Putamen (tissue), 1 donor: ENCODE measurements at places on chromosomes 13 and 19.

DNA sequence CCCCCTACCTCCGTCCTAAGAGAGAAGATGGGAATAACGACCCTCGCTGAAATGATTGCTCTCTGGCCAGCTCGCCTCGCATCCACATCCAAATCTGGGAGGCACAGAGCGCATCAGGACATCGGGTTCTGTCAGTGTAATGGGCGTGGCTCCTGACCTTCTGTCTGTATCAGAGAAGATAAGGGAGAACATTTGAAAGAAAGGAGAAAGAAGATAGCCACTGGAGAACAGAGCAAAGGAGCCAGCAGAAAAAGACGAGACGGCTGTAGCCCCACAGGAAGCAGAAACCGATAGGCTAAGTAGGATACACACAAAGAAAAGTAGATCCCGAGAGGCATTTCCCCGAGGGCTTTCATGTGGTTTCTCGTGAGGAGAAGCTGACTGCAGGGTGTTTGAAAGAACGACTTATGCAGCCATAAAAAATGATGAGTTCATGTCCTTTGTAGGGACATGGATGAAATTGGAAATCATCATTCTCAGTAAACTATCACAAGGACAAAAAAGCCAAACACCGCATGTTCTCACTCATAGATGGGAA lies 14.0 kb upstream of the GJB2 start:
- DNase-seq: no peak

GRCh38 chr13:50873467-50873866 lies 30.0 kb upstream of the DLEU7 start:
- DNase-seq: no peak

DNA sequence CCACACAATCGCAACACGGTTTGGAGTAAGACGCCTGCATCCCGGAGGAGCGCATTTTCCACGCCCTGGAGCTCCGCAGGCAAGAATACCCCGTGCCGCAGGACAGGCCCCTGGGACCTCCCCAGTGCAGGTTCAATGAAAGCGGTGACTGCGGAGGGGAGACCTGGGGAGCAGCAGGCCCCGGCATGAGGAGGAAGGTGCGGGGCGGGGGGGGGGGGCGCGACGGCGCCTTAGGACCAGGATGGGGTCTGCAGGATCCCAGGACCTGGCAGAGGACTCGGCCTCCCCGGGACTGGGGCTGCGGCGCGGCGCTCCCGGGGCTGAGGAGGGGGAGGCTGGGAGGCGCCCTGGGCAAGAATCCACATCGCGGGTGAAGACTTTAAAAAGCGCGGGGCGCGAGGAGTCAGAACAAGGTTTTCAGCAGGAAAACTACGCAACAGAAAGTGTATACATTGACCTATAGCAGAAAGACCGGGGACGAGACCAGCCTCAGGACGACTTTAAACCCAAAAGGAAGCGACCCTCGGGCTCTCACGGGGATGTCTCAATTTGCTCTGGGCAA lies 432 bp downstream of the ZNF611 start:
- DNase-seq: peak; percentile 12

DNA sequence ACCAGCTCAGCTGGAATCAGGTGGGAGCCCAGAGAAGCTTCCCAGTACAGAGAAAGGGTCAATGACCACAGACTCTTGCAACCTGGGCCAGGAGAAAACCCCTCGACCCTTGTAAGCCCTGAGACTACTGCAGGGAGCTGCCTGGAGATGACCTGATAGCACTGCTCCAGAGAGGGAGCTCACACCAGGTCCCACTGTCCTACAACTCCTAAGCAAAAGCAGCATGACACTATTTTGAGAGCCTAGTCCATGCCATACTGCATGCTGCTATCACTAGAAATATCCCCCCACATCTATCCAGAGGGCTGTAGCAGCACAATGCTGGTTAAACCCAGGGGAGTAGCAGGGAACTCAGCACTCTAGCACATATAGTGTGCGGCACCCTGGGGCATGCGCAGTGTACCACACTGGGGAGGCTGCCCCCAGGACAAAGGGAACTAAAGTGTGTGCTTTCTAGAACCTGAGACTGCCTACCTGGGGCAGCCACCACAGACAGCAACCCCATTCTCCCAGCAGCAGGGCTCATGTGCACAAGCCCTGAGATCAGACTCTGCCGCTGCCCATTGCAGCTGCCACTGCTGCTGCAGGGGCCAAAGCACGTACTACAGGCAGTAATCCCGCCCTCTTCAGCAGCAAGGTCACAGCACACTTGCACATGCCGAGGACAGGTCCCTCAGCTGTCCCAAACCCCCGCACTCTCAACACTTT lies 27.1 kb upstream of the N4BP2L1 start:
- DNase-seq: no peak

DNA sequence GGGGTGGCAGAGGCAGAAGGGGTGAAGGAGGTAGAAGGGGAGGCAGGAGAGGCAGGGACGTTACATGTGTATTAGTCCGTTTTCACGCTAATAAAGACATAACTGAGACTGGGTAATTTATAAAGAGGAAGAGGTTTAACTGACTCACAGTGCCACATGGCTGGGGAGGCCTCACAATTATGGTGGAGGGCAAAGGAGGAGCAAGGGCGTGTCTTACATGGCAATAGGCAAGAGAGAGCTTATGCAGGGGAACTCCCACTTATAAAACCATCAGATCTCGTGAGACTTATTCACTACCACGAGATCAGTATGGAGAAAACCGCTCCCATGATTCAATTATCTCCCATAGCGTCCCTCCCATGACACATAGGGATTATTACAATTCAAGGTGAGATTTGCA lies 19.0 kb upstream of the ACOD1 start:
- no peak for DNase-seq

DNA sequence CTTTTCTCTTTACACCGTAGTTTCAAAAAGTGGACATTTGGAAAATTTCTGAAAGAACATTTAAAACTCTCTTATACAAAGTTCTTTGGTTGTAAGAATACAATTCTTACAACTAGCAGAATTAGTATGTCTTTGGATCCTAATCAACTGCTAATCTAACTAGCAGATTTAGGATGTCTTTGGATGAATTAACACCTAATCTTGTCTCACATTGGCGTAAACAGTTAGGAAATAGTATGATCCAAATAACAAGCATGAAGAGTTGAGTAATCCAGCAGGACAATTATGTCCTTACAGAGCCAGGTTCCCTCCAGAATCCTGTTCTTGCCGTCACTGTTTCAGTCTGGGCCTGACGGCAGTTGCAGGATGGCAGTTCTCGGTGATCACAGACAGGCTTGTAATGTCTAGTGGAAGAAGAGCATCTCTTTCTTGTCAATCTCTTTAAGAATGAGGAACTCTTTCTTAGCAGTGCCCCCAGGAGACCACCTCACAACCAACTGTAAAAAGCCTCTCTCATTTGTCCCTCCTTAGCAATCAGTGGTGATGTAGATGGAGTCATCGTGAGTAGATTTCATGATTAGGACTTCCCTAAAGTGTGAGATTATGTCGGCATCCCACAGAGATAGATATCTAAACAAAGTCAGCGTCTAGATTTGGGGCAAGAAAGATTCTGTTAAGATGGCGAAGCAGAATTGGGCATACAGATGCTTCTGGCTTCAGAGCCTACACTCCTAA lies 5.7 kb upstream of the TNFSF13B start:
- DNase-seq: no peak

GRCh38 chr19:39193803-39194202 lies 3.0 kb upstream of the NCCRP1 start:
- no peak for DNase-seq

- DNase-seq: no peak
Observed at GRCh38 chr13:95492044-95492801, 60.3 kb upstream of the CLDN10 start.

DNA sequence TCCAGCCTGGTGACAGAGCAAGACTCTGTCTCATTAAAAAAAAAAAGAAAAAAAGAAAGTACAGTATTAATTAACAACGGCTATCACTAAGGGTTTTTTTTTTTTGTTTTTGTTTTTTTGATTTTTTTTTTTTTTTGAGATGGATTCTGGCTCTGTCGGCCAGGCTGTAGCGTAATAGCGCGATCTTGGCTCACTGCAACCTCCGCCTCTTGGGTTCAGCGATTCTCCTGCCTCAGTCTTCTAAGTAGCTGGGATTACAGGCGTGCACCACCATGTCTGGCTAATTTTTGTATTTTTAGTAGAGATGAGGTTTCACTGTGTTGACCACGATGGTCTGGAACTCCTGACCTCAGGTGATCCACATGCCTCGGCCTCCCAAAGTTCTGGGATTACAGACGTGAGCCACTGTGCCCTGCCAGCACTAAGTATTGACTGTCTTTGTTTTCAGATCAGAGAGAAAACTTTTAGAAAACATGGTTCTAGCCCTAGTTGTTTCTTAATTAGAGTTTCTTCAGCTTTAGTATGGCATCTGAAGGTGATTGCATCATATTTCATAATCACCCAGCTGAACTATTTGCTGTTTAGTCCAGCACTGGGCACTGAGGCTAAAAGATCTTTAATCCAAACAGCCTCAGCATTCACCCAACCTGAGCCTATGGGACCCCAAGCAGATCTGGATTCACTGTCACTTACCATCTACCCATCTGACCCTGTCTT lies 2.7 kb upstream of the GATAD2A start:
- DNase-seq: no peak
